ENCODE measurements at places on chromosomes 5 and 9.

DNA sequence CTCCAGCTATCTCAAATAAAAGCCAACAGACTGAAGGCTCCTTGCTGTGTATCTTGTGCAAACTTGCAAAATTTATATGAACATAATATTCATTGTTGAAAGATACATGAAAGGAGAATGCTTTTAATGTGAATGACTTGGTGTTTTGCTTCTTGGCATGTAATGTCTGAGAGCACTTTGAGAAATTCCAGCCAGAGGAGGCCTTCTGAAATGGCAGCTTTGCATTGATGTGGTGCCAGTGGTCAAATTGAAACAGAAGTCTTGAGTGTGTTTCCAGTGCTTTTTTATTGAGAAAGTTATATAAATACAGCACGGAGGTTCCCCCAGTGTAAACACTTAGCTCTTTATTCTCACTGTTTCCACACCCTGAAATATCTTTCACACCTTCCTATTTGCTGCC lies 182.1 kb downstream of the ADCY2 start:
- no peak for DNase-seq

GRCh38 chr5:149355688-149356087 lies 2.2 kb upstream of the PCYOX1L start:
- no peak for DNase-seq

GRCh38 chr9:25648116-25648515 lies 30.1 kb downstream of the TUSC1 start:
- no peak for DNase-seq

GRCh38 chr5:96991708-96992107 lies 55.8 kb downstream of the LNPEP start:
- no peak for DNase-seq

GRCh38 chr9:89594811-89595550 lies 9.8 kb upstream of the GADD45G start:
- DNase-seq, result no peak

- no peak for DNase-seq
These were observed 199.9 kb downstream of the LURAP1L start for GRCh38 chr9:12974671-12975070.

GRCh38 chr9:135135171-135135928 lies 47.9 kb downstream of the OLFM1 start:
- no peak for DNase-seq

DNA sequence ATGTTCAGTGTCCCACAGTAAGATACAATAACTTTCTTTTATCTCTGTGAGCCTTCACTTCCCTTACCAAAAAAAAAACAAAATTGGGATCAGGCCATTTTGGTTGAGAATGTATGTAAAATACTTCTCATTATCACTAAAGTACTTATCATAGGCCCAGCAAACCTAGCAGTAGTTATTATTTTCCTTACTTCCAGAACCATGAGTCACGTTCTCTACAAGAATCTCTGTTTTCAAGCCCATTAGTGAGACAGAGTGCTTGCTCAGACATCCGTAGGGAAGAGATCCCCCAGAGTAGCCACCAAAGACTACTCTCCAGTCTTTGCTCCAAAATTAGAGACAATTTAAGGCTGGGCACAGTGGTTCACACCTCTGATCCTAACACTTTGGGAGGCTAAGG lies 103.9 kb upstream of the NR5A1 start:
- DNase-seq, result no peak

GRCh38 chr5:131634238-131634637 lies 791 bp downstream of the RAPGEF6 start:
- DNase-seq, result no peak

DNA sequence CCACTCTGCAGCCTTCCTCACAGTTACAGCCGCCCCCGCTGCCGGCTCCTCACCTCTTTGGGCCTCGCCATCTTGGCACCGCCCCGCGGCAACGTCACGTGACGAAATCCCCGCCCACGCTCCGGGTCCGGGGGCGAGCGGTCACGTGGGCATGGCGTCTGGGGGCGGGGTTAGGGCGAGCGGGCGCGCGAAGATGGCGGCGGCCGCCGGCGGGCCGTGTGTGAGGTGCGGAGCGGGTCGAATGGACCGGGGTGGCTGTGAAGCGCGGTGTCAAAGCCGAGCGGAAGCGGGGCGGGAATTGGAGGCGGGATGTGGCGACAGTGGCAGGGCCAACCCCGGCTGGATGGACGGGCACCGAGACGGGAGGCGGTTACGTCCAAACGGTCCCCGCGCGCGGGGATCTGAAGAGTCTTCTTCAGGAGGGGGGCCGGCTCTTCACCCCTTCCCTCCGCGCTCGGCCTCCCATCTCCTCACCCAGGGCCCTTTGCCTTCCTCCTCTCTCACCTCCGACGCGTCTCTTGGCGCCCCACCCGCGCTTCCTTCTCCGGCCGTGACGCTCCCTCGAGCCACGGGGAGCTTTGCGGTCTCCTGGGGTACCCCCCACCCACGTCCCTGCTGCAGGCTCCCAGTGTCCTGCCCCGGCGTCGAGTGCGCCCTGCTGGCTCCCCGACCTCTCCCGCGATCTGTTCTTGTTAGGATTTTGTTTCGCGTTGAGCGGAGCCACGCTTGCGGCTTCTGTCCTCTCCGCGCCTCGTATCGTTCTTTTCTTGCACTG lies at the start of the genes DOLK and NUP188:
Gene DOLK, minus strand, starts transcription at position 77 of the 775 bp plus-strand sequence. CDS start 300 bp downstream, outside the sequence.
Gene NUP188, plus strand, starts transcription at position 173 of the 775 bp plus-strand sequence. Its CDS starts 21 bp downstream, at position 194.
- DNase-seq, result peak; percentile 100

- DNase-seq, result no peak
These were observed 50.3 kb downstream of the AP3S1 start for GRCh38 chr5:115892021-115892420.

DNA sequence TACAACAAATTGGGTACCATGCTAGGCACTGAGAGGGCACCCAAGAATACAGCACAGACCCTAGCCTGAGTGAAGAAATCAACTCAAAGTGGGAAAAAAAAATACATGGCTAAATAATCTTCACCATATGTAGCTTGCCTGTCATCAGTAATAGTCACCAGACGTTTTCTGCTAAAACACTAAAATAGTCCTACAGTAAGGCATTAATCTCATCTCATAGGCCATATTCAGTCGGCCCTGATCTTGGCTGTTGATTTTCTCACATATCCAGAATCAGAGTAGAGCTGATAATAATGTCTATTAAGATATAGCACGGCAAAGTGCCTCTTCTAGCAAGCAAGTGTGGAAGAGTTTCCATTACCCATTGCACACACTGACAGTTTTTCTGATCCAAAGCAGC lies 322.1 kb upstream of the SLC30A5 start:
- no peak for DNase-seq

- no peak for DNase-seq
These were observed 40.7 kb downstream of the AHRR start for GRCh38 chr5:362189-362588.

DNA sequence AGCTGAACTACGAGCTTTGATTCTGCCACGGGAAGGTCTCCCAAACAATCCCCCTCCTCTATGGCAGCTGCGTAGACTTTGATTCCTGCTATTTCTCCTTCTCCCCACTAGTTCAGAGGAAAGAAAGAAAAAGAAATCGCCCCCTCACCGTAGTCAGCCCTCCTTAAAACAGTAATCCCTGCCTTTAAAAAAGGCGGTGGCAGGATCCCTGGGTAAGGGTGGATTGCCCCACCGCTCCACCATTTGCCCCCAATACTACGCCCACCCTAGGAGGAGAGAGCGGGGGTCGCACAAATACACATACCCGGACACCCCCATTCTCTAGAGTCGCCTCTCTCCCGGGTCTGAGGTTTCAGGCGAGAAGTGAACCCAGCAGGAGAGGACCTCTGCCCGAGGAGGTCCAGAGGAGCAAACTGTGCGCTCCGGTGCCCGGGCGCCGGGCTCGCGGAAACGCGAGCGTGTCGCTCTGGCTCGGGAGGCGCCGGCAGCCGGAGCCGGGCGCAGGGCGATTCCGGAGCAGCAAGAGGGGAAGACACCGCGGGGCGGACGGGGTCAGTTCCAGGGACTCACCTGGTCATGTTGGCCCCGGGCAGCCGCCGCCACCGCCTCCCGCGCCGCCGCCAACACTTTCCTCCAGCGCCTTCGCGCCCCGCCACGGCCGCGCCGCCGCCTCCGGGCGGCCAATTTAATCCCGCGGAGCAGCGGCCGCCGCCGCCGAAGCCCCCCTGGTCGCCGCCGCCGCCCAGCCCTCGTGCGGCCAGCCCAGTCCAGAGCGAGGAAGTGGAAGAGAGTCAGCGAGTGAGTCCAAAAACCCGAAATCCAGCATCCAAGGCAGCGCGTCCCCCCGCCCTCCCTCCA lies 1057.7 kb upstream of the DMAC1 start:
- DNase-seq, result no peak

DNA sequence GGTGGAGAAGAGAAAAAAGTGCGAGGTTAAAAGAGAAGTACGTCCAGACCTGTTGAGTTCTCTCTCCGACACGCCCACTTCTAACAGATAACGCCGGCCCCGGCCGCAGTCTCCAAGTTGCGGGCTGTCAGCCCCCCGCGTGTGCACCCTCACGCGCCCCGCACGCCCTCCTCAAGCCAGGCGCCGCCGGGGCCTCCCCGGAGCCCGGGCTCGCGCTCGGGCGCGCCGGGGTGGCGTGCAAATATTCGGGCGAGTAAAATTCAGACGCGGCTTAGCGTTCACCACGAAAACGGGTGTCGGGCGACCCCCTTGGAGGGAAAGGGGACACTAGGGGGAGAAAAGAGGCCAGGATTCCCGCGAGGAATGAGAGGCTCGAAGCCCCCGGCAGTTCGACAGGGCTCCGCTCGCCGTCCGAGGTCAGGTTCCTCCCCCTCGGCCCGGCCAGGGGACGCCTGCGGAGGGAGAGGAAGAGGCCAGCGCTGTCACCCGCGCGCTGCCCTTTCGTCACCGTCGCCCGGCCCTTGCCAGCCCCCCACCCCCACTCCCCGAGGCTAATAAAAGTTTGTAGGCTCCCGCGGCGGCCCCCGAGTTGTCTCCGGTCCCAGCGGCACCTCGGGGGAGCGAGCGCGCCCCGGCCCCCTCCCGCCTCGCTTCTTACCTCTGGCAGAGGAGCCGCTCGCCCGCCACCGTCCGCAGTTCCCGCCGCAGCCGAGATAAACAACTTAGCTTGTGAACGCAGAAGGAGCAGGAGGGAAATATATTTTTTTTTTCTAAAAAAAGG lies 743 bp downstream of the NR3C1 start:
- DNase-seq, result peak; percentile 21

GRCh38 chr9:8428389-8428788 lies 628.8 kb upstream of the DMAC1 start:
- DNase-seq, result no peak

DNA sequence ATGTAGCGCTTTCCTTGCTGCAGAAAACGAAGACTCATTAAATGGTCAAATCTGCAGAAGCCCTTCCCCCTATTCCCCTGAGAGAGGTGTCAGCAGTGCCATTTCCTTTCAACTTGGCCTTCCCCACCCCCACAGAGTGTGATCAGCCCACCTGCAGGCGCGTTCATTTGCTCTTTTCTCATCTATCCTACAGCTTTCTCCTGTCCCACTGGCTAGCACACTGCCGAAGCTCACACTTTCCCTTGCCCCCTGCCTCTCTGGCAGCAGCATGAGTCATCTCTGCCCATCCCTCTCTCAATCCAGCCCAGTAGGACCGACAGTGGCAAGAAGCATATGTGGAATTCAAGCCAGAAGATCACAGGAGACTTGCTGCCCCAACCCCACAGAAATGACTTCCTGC lies 213.8 kb downstream of the FAM114A2 start:
- no peak for DNase-seq

GRCh38 chr5:80810425-80810824 lies 149.7 kb upstream of the RASGRF2 start:
- DNase-seq, result no peak

GRCh38 chr5:111384220-111384619 lies 128.1 kb downstream of the STARD4 start:
- no peak for DNase-seq

DNA sequence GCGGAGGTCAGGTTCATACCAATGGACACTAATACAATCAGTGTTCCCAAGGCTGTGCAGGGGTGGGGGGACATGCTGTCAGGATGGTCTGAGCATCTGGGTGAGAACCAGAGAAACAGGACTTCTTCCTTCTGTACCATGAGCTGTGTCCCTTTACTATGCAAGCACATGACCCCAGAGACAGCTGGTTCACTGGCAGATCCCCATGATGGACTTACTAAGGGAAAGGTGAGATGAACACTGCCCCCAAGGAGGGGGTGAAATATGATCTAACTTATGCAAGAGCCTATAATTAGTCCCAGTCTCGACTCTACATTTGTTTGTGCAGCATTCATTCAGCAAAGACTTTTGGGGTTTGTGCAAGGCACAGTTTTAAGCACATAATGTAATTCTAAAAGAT lies 91.4 kb downstream of the LIFR start:
- no peak for DNase-seq

DNA sequence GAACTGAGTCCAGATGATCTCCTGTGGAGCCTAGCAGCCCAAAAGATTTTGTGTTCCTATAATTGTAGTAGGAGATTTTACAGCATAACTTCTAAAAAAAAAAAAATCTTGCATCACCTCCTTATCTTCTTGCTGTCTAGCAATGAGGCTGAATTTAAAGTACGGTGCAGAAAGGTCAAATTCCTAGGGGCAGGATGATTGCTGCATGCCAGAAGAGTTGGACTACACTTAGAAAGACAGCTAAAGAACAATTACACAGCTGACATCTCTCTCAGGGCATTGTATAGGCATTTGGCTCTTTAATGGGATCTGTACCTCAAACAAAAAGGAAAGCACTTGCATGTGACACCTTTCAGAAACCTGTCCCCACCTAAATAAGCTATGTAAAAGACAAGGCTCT lies 443.2 kb downstream of the HCN1 start:
- no peak for DNase-seq

DNA sequence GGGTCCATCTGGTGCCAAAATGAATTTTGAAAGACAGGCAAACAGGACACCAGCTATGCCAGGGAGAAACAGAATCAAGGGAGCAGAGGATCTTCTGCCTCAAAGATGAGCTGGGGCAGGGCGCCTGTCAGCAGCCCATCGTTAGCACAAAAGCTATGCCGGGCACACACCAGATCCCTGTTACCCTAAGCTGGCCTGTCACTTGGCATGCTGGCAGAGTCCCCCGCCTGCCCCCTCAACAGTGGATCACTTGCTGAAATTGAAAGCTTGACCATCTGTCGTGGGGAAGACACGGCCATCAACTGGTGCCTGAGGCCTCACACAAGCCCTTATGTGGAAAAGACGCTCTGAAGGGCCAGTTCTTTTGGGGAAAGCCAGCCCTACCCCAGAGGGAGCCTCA lies 256.4 kb downstream of the EBF1 start:
- no peak for DNase-seq

DNA sequence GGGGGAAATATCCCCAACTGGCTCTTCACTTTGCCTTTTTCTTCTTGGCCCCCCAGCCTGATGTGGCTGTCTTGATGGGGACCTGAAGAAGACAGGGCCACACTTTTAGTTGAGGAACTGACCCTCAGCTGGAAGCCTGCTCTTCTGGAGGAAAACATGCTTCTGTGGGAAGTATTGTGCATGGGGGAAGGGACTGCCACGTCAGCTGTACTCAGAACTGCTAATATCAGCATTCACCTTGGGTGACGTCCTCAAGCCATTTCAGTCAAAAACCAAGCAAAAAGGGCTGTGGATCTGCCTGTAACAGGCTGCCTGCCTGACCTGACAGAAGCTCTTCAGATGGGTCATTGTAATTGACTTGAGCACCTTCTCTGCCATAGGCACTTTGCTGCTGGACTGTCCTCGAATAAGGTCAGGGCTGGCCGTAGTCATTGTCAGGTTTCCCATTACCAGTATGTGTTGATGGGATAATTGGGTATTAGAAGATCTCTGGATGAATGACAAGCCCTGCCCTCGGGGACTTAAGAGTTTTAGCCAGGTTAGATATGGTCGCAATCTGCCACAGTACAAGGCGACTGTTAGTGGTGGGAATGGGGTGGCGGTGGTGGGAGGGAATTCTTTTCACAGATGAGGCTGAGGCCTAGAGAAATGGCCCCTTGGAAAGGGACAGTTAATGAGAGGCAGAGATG lies 10.4 kb downstream of the RAI14 start:
- DNase-seq, result no peak

- no peak for DNase-seq
These were observed 22.4 kb upstream of the ANGPTL2 start for GRCh38 chr9:127144670-127145445.
